Activated CD4-positive, CD25-positive, alpha-beta regulatory T cell (primary cell): ENCODE measurements at places on chromosomes 3 and 15.

- no peak for DNase-seq
These were observed 49.5 kb downstream of the APBA2 start for GRCh38 chr15:28935316-28935715.

DNA sequence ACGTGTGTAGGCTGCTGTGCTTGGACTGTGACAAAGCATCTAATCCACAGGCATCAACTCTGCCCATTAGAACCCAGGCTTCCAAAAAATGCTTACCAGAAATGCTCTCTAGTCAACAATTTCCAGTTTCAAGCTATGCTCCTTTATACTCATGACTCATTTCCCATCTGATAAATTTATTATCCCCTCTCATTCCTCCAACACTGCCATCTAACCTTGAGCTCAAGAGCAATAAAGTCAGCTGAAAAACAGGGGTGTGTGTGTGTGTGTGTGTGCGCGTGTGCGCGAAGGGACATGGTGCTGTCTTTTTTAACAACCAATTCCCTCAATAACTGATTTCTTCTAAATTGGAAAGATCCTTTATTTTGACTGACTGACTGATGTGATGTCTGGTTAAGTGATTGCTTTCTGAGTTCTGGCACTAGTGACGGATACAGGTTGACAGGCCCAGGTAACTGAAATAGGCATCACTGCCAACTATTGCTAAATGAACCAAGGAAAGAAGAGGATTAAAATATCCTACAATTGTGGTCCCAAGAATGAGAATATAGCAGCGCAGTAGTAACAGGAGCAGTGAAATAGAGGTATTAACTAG, 405.5 kb downstream of the ZNF385D start:
- no peak for DNase-seq

GRCh38 chr15:39756806-39757522, 25.7 kb downstream of the FSIP1 start:
- no peak for DNase-seq

DNA sequence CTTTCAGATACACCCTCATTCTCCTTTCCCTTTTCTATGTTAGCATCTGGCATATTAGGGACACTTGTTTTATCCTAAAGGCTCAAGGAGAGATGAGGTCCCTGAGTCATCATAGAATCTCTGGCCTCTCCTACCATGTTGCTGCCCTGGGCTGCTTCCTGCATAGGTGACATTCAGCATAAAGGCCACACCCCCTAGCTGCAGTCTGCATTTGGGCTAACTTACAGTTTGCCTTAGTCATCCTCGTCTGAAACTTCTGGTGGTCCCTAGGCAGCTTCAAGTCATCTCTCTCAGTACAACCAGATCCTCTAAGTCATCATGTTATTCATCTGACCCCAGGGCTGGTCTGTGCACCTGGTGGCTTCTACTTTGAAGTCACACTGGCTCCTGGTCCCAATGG, 982.7 kb upstream of the NR2F2 start:
- DNase-seq, result no peak

- DNase-seq, result no peak
These were observed 147.7 kb upstream of the SATB1 start for GRCh38 chr3:18572809-18573208.

DNA sequence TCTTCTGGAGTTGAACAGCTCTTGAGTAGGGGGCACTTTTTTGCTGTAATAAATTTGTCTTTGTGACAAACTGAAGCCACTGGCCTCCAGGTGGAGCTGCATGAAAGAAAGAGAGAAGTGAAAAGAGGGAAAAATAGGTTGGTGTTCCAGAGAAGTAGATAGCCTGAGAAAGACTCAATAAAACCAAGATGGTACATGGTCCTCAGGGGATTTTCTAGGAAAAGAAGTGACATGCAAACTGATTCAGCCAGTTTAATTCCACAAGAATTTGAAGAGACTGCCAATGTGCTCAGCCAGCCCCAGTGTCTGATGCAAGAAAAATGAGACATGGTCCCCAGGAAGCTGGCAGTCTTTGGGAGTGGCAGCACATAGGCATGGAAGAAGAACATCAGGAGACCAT, 152.7 kb downstream of the CD47 start:
- DNase-seq, result no peak

DNA sequence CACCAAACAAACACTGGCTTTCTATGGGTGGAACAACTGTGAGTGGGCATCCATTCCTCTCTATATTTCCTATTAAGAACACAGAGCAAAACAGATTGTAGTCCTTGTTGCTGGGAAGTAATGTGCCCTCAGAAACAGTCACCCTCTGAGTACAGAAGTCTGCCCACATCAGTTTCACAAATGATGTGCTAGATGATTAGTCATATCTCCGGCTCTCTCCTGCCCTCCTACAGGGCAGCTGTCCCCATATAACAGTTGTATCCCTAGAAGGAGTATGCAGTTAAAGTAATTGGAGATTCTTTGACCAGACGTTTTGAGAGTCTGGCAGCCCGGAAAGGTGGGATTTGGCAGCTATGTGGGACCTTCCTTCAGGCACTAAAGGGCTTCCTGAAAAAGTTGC, 159.9 kb downstream of the APBA2 start:
- DNase-seq, result no peak

- no peak for DNase-seq
These were observed 135.1 kb downstream of the TBL1XR1 start for GRCh38 chr3:177062052-177062732.

- DNase-seq, result no peak
These were observed 84.9 kb upstream of the ACP3 start for GRCh38 chr3:132232231-132232792.

DNA sequence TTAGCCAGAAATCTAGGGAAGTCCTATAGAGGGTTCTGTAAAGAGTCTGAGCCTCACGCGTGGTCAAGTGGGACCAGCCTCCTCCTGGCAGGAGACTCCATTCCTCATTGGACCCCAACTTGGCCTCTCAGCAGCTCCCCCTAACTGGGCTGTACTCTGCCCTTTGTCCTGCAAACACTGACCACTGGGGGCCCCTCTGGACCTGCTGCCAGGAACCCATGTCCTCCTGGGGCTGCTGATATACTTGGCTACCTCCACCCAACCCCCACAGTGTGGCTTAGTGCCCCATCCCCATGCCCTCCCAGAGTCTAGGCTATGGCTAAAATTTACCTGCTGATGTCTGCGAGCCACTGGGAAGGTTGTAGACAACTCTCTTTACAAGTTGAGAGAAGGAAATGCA, 62.7 kb downstream of the UBP1 start:
- DNase-seq, result no peak
